ENCODE measurements at places on chromosomes 6 and 20.

DNA sequence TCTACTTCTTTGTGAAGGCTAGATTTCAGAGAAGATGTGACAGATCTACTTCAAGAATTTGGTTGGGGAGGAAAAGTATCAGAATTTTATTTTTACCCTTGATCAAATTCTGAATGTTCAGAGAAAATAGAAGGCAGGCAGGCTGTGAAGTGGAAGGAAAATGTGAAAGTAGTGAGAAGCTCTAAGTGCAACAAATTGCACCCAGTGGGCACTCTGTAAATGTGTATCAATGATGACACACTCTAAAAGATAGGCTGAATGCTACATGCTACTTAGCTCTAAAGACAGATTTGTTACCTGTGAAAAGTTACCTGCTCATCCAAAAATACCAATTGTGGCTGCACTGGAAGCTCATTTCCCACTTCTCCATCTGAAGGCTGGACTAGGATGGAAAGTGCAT lies 438.6 kb downstream of the PKHD1 start:
- no peak for DNase-seq

GRCh38 chr6:159608961-159609651 lies 83.9 kb downstream of the SOD2 start:
- no peak for DNase-seq

- DNase-seq: no peak
Measured at GRCh38 chr20:25037288-25038102, 20.4 kb downstream of the ACSS1 start.

DNA sequence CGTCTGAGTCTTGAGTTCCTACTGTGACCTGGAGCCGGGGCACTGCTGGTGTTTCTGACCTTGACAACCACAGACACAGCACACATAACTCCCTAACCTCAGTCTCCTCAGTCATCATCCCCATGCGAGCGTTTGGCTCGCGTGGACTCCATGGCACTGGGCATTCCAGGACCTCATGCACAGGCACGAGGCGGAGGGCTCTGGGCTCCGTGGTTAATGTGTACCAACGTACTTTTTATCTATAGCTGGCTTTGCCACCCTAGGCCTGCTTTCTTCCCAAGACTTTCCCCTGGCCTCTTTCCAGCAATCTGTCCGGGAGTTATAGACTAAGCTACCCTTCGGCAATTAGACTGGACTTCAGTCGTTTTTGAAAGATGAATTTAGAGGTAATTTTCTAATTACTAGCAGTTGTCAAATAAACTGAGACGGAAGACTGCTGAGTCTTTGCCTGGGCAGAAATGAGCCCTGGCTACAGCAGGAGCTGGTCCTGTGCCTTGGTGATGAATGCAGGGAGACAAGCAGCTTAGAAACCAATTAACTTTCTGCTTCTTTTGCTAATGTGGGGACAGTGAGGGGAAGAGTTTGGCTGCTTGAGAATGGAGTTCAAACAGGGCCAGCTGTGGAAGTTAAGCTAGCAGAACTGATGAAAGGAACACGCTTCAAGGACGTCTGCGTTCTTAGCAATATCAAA lies 16.1 kb upstream of the CTCFL start:
- no peak for DNase-seq

- DNase-seq: no peak
Measured at GRCh38 chr6:134061440-134061839, 9.0 kb upstream of the SLC2A12 start.

GRCh38 chr20:50357783-50358161 lies 152.4 kb upstream of the PTPN1 start:
- DNase-seq: no peak

GRCh38 chr6:47473791-47474346 lies 3.7 kb upstream of the CD2AP start:
- DNase-seq: no peak

DNA sequence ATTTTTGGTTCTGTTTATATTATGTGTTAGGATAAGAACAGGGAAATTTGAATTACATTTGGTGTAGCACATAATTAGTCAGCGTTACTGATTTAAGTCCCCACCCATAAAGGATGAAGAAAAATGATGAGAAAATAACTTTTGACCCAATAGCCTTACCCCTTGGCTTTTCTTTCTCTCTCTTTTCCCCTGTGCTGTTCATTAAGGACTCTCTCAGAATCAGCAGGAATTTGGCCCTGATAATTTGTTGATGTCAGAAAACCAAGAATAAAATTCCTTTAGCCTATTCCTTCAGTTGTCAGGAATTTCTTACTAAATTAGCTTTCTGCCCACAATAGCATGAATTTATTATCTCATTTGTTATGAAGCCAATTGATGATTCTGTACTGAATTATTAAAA lies 18.5 kb downstream of the PLCB1 start:
- DNase-seq: no peak

DNA sequence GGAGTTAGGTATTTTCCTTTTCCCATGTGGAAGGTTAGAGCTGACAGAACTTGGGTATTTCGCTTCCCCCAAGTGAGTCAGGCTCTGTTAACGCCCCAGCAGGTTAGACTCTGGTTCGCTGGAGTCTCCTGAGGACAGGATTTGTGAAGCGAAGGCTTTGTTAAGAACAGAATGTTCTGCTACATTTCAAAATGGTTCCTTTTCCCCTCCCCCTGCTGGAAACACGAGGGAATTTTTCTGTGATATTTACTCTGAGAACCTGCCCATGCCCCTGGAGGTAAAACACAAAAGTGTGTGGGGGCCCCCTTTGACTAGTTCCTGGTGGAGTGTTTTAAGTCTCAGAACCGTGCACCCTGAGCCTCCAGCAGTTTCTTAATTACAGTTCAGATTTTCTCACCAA lies 731.4 kb upstream of the CITED2 start:
- no peak for DNase-seq

DNA sequence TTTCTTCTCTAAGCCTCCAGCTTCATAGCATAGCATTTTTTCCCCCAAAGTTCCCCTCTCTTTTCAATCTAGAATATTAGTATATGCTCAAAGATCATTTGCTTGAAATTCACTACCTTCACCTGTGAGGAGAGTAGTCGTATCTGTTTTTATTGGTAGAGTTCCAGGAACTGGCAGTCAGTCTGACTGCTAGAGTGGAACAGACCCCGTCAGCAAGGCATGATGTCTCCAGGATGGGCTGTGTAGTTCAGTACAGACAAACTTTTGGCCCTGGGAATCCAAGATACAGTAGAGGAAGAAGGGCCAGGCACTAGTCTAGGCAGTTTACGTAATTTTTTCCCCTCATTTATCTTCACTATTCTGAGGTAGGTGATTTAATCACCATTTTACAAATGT lies 29.1 kb downstream of the RALY start:
- DNase-seq: no peak

- no peak for DNase-seq
Measured at GRCh38 chr20:63296531-63297299, 3.7 kb downstream of the COL20A1 start.

DNA sequence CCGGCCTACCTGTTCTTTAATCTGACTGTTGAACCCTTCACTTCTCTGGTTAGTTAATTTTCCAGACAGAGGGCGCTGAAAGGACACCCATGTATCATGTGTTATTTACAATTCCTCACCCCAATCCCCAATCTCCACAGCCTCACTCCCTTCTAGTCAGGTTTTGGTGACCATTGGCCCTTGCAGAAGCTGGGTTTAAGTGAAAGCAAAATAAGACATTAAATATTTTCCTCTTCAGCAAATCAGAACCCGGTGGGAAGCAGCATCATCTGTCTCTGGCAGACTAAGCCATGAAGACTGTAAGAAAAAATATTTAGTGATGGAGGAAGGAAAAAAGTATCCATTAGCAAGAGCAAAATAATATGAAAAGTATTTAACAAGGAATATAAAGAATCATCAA lies 9.4 kb upstream of the HLA-DQA1 start:
- DNase-seq: no peak

DNA sequence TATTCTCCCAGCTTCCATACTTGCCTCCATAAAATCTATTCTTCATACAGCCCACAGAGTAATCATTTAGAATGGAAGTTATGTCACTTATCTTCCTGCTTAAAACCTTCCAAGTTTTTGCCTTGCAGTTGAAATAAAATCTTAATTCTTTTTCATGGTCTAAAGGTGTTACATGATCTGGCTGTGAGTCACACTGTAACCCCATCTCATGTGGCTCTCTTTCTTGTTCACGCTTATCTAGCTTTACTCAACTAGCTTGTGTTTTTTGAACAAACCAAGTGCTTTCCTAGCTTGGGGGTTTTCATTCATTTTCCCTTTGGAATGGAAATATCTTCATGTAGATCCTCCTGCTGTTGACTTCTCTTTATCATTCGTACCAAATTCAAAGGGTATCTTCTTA lies 23.6 kb upstream of the THEMIS start:
- no peak for DNase-seq

GRCh38 chr20:58268936-58269619 lies 40.4 kb upstream of the RAB22A start:
- DNase-seq: no peak

DNA sequence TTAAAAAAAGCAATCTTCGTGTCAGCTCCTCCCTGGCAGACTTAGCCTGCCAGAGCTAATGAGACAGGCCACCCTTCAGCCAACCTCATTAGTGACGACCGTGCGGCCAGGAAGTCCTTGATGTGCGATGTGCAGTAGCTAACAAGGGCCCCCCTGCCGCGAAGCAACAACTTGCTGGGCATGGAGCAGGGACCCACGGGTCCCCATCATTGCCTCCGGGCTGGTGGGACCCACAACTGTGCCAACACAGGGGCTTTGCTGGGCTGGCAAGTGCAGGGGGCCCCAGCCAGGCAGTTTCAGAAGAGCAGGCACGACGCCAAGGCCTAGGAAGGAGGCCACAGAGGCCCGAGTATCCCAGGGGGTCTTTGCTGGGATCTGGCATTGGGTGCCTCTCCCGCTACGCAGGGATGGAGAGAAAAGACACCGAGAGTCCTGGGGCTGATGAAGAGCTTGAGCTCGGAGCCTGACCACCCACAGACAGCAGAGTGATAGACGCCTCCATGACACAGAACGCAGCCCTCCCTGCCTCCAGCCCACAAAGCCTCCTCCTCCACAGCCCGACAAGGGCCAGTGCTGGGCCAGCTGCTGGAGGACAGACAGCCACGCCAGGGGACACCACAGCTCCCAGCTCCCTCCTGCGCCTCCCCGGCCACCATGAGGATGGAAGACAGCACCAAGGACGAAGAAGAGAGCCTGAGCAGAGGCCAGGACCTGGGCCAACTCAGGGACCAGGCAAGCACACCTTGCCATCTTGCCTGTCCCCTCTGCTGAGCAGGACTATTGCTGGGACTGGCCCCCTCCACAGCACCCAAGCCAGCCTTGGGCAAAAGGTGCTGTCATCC lies 96.6 kb downstream of the YTHDF1 start:
- no peak for DNase-seq

DNA sequence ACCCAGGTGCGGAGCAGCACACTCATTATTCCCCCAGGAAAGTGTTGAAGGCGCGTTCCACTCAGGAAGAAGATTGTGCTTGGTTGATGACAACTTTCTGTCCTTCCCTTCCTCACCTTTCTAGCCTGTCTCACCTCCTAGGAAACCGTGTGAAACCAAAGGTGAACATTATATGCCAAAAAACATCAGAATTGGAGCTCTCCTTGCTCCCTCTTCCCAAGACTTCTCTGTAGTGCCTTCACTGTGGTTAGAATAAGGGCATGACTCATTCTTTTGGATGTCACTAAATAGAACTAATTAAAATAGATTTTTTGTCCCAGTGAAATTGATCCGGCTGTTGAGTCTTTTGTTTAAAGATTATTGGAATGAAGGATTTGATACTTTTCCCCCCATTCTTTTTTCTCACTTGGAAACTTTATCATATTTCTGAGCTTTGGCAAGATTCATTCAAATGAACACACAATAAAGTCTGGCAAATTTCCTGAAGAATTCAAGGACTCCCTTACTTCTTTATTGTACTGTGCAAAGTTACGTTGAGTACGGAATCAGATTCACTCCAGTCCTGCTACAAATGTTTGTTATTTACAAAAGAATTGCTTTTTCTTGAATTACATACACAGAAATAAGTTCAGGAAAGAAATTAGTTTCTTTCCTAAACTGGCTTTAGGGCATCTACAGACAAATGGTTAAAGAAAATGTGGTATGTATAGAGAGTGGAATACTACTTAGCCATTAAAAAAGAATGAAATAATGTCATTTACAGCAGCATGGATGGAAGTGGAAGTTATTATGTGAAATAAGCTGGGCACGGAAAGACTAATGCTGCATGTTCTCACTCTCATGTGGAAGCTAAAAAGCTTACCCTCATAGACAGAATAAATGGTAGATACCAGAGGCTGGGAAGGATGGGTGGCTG lies 142.8 kb upstream of the AKAP12 start:
- DNase-seq: no peak

- DNase-seq: no peak
Measured at GRCh38 chr6:81761197-81761596, 8.7 kb upstream of the TENT5A start.

DNA sequence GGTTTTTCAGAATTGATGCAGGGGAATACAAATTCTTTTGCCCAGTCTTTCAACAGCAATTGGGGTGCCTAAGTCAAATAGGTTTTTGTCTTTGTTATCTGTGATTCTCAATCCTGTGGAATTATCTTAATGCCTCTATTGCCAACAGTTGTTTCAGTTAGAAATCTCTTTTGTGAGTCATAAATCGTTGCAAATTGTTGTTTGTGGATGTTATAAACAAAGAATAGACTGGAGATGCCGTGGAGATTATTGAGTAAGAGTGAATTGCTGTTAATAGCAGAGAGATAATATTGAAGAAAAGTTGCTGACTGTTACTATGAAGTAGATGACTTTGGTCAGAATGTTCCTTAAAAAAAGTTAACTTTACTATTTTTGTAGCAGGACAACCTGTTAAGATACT lies 63.7 kb upstream of the POPDC3 start:
- DNase-seq: no peak

GRCh38 chr20:48826069-48826468 lies 1.7 kb downstream of the PREX1 start:
- DNase-seq: no peak

- DNase-seq: no peak
Measured at GRCh38 chr6:18081025-18081668, 41.3 kb downstream of the NHLRC1 start.

GRCh38 chr20:62671765-62672164 lies 29.5 kb downstream of the SLCO4A1 start:
- DNase-seq: no peak

GRCh38 chr20:45892828-45893500 lies 1.8 kb downstream of the CTSA start:
- no peak for DNase-seq

GRCh38 chr20:10322073-10323012 lies 103.7 kb downstream of the SNAP25 start:
- DNase-seq: no peak

DNA sequence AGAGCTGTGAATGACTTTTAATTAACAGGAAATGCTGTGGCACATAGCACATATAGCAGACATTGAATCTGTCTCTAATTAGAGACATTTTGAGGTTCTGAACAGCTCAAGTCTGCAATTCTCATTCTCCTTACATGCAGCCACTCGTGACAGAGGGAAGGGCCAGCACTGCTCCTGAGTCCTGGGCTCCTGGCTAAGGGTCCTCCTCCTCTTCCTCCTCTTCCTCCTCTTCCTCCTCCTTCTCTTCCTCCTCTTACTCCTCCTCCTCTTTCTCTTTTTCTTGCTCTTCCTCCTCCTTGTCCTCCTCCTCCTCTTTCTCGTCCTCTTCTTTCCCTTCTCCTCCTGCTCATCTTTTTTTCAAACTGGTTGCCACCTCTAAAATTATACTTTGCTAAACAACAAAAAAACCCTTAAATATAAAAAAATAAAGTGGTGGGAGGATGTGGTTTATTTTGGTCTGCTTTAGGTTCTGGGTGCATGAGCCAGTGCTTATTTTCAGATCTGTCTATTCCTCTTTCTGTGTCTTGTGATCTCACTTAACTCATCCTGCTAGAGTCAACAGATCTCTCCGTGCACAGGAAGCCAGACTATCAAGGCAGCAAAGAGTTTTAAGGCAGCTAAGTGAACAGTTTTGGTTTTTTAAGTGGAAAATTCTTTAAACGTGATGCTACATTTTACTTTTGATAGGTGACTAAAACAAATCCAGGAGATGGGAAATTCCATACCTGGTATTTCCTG lies 159.3 kb downstream of the CD83 start:
- no peak for DNase-seq
